ENCODE measurements at places on chromosomes 3 and 15.

- no peak for DNase-seq
Measured at GRCh38 chr3:153315781-153316180, 153.8 kb downstream of the RAP2B start.

DNA sequence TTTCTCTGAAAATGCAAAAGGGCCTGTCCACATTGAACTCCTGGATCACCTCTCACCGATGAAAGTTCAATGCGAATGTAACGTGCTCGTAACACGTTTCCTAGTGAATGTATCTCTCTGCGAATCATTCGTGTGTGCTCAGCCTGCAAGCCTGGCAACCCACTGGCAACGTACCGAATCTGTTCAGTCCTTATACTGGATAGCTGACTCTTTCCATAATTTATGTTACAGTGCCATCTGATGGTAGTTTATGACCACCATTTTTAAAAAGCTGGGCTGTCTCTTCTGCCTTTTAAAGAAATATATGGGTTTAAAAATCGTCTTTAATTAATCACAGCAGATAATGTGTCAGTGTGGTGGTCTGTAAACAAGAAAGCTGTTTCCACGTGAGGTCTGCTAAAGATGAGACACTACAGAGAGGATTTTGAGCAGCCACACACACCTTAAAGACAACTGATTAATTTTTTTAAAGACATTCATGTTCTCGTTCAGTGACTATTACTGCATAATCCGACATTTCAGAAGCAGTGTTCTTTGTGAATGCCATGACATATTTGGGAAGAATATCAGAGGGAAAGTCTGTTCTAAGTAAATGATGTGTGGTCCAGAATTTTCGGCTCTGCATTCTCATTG, 69.4 kb upstream of the FOXP1 start:
- peak; percentile 39 for DNase-seq

DNA sequence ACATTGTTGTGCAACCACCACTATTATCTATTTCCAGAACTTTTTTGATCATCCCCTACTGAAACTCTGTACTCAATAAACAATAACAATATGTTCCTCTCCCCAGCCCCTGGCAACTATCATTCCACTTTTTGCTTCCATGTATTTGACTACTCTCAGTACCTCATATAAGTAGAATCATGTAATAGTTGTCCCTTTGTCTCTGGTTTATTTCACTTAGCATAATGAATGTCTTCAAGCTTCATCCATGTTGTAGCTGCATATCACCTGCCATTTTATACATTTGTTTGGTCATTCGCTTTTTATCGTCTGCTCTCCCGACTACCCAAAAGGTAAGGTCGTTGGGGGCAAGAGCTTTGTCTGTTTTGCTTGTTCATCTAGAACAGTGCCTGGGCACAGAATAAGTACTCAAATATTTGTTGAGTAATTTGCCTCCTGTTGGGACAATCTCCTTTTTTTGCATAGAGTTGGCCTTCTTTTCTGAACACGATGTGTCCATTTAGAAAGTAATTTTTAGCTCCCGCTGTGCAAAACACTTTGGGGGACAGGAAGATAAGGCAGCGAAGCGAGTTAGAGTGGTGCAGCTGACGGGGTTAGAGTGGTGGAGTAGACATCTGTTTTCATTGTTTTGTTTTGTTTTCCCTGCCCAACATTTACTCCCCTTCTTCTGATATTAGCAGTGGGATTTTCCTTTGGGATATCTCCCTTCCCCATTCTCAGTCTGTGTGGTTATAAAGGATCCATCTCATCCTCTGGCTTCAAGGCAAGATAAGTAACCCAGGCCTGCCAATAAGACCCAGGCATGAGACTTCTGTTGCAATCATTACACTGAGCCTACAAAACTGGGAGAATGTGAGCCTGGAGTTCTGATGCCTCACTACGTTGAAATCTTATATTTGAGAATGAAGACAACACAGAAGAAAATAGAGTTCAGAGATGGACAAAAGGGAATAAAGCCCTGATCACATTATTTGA, 83.4 kb upstream of the RNU6-1 start:
- DNase-seq = no peak

- DNase-seq = no peak
Measured at GRCh38 chr15:64742385-64742784, 33.0 kb downstream of the RBPMS2 start.

GRCh38 chr3:178082326-178082906, 453.8 kb upstream of the KCNMB2 start:
- no peak for DNase-seq

DNA sequence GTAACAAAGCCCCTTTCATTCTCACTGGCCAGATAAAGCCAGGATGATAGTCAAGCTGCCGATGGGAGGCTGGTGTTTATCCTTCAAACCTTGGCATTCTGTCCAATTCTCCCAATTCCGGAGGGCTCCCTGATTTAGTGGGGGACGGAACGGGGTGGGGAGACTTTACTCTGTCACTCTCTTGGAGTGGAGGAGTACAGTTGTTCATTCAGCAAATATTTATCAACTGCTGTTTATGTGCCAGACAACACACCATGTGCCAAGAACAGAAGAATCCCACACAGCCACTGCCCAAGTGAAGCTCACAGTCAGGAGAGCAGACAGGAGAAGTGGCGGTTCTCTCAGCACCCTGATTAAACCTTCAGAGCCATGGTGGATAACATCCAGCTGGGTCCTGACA, 63.3 kb downstream of the WNT5A start:
- DNase-seq = no peak

DNA sequence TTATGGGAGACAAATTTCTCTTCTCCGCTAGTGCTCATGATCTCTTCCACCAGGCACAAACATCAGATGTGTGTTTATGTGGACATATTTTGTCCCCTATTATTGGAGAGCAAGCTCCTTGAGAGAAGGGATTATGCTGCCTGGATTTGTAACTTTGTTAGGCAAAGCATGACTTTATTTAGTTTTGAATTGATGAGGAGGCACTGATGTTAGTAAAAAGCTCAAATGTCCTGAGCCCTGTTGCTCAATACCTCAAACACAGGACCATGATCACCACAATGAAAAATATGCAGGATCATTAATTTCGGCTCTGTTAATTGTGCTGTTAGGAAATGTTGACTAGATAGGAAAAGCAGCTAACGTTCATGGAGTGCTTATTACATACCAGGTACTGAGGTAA, 29.1 kb downstream of the SCG5 start:
- DNase-seq = no peak

- DNase-seq = no peak
Measured at GRCh38 chr3:169122416-169122815, 541.1 kb downstream of the MECOM start.
